ENCODE measurements at places on chromosomes 3 and 15.

DNA sequence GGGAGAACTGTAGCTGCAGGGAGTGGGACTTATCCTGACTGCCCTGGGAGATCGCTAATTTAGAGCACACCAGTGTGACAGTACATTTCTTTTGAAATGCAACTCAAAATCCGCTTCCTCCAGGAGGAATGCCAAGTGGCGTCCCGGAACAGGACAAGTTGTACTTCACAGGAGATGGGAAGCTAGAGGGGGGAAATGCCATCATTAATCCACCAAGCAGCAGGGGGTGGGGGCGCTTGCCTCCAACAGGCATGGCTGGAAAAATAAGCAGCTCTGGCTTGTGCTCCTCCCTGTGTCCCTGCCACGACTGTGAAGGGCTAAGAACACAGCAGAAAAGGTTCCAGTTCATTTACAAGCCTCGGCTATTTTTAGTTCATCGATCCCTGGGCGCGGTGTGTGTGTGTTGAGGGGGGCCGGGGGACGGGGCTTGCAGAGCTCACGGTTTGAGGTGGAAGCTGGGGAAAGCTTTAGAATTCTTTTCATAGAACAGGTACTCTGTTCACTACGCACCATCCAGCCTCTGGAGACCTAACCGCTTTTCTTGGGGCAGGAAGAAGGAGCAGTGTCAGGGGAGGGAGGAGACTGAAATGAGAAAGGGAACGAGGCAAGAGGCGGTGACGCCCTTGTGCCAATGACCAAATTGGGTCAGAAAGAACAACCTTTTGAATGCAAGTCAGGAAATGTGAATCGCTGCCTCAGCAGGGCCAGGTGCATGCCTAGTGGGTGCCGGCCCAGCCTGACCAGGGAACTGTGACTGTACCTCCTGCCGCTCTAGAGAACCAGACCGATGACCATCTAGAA lies 51.8 kb upstream of the DGKG start:
- peak; percentile 42 for DNase-seq

- DNase-seq, result no peak
Measured at GRCh38 chr3:113450911-113451310, 9.6 kb upstream of the CFAP44 start.

DNA sequence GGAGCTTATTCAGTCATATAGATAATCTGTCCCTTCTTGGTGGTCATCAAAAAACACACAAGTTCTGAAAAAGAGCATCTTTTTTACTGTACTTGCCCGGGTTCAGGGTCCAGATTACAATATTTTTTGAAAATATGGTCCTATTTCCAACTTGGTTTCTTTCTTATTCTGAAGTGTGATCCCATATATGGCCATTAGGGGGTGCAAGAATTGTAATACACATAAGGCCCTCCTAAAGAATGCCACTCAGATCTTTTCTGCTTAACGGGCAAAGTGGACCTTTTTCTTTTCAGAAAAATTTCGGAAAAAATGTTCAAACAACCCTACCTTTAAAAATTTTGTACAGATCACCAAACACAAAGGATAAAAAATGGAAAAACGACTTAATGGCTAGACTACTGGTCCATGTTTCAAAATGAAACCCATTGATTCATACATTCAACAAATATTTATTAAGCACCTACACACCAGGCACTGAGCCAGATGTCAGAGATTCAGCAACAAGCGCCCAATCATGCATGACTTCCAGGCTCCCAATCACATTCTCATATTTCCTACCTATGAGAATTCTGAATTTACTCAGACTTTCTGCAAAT lies 102.0 kb upstream of the MYRIP start:
- peak; percentile 41 for DNase-seq

GRCh38 chr15:68204776-68205557 lies at the start of gene CALML4:
Gene CALML4 (minus strand): TSS chr15:68205332. CDS start chr15:68205247, 85 bp downstream.
- DNase-seq, result peak; percentile 80

DNA sequence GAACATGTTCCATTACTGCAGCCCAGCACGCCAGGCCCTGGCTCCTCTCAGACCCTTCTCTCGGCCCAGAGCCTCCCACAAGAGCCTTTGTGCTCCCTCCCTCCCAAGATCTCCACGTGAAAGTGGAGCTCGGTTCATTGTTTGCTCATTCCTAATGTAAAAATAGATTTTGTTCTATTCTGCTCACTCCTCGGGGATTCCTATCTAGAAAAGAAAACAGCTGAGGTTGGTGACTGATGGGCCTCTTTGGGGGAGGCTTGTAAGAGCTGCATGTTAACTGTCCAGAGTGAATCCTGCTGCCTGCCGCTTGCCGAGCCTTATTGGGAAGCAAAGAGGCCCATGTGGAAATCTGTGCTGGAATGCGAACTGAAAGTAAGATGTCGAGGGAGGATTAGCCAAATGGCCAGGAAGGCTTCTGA lies 267.1 kb downstream of the LRTM1 start:
- peak; percentile 90 for DNase-seq

DNA sequence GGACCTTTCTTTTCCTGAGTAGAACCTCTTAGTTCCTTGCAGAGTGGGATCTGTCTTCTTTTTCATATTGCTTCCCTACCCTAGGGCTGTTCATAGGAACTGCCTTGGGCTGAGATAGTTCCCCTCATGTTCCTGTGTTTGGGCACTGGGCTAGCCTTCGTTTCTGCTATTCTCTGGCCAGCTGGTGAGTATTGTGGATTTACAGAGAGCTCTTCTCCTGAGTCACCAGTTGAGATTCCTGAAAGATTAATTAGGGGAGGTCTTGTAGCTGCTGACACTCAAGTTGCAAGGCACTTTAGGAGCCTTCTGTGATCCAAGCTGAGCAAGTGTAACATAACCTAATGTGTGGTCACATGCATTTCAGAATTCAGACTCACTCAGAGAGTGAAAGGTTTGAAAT lies 30.7 kb downstream of the CHD2 start:
- DNase-seq, result peak; percentile 70

- DNase-seq, result no peak
Measured at GRCh38 chr3:23455775-23456174, 252.6 kb downstream of the UBE2E2 start.

- peak; percentile 85 for DNase-seq
Measured at GRCh38 chr15:64911311-64912186, at the start of gene ANKDD1A. Gene ANKDD1A (plus strand): TSS chr15:64911902. CDS start chr15:64911931, 29 bp downstream.

- no peak for DNase-seq
Measured at GRCh38 chr15:85579957-85580694, 199.7 kb downstream of the AKAP13 start.

GRCh38 chr3:54026543-54026942 lies 95.8 kb upstream of the CACNA2D3 start:
- DNase-seq, result peak; percentile 68

- no peak for DNase-seq
Measured at GRCh38 chr3:541062-541801, 344.7 kb downstream of the CHL1 start.

DNA sequence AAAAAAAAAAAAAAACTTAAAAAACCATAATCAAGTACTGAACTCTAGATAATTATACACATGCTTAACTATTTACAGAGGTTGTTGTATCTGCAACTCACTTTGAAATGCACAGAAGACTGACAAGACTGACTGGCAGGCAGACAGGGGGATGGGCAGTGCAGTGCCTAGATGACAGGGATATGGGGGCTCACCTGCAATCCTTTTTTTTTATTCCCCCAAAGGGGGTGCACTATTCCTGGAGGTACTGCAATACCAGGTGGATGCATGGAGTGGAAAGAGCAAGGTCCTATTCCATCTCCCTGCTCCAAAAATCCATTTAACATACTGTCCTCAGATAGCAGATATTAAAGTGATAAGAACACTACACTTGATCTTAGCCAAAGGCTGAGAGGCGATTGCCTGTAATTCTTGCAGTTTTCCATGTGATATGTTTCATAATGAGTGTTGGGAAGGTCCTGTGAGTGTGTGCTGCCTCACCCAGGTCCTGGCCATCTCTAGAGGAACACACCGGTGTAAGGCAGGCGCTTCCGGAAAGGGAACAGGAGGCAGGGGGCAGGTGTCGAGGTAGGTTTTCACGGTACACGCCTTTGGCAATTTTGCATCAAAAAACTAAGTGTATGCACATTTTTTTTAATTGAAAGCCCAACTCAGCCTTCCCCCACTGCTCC lies 22.7 kb downstream of the SEC61A1 start:
- no peak for DNase-seq

- no peak for DNase-seq
Measured at GRCh38 chr15:96431786-96432185, 101.3 kb downstream of the NR2F2 start.

DNA sequence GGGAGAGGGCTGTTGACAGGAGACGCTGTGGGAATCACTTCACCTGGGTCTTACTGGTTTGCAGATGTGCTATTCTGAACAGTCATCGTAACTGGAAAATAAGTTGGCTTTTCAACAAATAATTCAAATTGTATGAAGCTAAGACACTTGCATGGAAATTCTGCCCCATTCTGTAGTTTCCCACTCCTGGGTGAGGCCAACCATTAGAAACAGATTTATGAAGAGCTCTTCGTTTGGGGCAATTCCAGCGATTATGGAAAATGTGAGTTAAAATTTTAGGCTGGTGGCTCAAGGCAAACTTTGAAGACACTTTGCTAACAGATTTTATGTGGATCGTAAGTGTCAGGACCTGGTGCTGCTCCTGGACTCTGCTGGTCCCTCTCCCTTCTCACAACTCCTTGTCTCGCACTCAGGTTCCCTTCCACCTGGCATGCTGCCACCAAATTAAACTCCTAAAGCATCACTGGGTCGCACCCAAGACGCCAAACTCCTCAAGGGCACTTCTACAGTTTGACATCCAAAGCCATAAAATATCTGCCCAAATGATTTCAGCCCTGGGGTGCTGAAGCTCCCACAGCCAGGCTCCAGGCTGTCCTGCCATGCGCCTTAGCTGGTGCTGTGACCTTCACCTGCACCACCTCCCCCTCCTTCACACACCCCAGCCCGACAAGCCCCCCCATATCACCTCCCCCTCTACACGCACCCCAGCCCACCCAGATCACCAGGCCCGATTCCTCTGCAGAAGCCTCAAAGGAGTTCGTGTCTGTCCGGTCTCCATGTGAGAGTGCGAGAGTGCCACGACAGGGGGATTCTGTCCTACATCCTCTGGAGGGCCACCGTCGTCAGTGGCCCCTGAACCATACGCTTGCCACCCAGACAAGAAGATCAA lies 138.4 kb downstream of the NSMCE3 start:
- no peak for DNase-seq

GRCh38 chr3:47013231-47013630 lies 33.8 kb downstream of the NBEAL2 start:
- no peak for DNase-seq
